Stimulated activated CD8-positive, alpha-beta memory T cell treated with anti-CD3 and anti-CD28 coated beads, Interleukin-4, amount 100 ng/mL, for 1 hour (primary cell): ENCODE measurements at places on chromosomes 5 and 9.

DNA sequence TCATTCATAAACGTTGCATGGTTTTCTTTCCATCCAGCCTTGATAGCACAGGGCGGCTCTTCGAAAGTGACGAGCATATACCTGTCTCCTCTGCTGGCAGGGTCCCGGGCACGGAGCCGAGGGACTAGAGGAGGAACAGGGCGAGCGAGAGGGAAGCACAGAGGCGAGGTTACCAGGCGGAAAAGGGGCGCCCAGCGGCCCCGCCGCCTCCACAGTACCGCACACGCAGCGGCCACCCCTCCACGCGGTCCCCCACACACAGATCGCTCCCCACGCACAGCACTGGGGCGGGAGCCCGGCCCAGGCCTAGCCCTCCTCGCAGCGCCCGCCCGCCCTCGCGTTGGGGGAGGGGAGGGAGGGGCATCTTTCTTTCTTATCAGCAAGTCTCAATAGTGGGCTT, 296.6 kb upstream of the DAB2 start:
- no peak for DNase-seq

DNA sequence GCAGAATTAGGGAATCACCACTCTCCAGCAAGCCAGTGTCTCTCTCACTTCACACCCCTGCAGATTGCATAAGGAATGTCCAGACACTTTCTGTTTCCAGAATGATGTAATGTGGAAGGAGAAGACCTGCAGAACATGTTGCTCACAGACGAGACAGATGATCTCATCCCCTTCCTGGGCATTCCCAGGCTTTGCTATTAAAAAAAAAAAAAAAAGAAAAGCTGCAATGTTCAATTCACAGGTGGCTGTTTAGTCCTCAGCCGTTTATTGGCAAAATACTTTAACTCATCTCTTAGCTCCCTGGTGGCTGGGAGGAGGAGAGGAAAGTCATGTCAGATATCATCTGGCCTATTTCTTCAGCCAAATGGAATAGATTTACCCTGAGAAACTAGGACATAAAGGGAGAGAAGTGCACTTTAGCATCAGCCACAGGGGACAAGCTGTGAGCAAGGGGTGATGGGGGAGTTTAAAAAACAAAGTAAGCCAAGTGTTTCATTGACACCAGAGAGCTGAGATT, 95.9 kb upstream of the TNC start:
- no peak for DNase-seq

DNA sequence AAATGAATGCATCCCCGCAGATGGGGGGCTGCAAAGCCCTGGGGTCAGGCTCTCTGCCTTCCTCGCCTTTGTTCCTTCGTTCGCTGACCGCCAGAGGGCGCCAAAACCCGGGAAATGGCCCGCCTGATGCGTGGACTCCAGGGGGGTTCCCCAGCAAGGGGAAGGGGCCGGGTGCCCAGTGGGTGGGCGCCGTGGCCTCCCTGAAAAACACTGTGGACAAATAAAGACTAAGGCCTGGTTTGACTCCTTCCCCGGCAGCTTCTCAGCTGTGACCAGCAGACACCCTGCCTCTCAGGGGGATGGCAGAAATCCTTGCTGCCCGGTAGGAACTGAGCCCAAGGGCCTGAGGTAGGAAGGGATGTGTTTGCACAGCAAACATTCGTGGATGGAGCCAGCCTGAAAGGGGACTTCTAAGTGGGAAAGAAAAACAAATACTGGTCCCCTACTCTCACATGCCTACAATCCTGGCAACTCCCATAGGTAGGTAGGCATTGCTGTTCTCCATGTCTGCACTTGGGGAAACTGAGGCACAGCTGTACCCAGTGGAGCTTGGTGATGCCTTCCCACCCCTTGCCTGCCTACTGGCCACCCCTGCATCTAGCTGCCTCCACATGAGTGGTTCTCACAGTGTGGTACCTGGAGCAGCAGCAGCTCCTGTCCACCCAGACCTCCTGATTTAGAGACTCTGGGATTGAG, 57.7 kb downstream of the DUSP1 start:
- DNase-seq, result peak; percentile 65

GRCh38 chr5:122297587-122298298, 14.3 kb upstream of the SNCAIP start:
- DNase-seq, result no peak

DNA sequence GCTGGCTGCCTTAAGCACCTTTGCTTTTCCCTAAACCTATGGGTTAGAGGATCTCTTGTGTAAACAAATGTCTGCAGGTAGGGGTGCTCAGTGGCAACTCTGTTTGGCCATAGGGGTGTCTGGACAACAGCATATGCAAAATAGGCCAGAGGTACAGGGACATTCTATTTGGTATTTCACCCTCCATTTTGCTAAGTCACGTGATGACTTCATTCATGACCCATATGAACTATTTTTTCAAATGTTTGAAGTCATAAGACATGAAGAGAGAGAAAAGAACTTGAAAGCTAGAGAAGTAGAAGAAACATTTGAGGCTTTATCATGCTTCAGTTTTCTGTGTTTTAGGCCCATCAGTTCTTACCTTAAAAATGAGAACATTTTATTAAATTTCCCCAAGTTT, 370.2 kb downstream of the GADD45G start:
- no peak for DNase-seq

DNA sequence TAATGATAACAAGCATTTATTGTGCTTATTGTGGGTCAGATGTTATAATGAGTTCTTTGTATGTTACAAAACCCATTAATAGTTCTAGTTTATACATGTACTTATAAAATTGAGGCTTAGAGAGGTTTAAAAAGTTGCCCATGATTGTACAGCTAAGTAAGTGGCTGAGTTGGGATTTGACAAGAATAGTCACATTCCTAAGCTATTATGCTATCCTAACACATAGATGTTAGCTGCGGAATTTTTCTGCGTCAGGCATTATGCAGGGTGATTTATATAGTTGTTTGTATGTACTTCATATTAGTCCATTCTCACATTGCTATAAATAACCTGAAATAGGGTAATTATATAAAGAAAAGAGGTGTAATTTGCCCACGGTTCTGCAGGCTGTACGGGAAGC, 12.5 kb downstream of the COMMD10 start:
- DNase-seq, result no peak

- no peak for DNase-seq
These were observed 11.0 kb downstream of the LPCAT1 start for GRCh38 chr5:1512541-1513291.

GRCh38 chr9:133711428-133712220, 26.5 kb downstream of the SARDH start:
- no peak for DNase-seq

DNA sequence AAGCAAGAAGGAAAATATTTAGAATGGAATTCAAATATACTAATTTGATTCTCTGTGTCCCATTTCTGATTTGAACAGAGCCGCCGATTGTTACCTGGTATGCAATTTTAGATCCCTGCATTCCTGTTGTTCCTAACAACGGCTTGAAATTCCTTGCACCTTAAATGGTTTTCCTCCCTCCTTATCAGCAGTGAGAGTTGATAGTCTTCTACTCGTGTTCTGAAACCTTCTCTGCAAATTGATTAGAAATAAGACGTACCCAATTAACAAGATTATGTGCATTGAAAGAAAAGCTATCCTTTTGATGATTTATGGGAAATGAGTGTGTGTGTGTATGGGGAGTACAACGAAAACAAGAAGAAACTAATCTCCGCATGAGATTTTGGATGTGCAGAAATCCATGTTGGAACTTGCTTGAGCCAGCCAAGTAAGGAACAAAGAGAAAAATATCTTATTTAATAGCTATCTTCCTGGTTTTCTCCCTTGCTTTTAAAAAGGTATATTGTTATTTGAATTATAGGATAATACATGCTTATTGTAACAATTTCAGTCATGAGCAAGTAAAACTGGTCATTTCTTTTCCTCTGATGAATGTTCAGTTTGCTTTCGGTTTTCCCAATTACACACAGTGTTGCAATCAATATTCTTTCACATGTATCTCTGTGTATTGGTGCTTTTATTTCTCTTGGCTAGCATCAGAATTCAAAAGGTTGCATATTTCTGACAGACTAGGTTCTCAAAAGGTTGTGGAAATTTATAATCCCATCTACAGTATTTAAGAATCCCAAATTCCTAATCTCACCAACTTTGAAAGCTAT, 211.1 kb upstream of the ACTBL2 start:
- DNase-seq, result no peak

DNA sequence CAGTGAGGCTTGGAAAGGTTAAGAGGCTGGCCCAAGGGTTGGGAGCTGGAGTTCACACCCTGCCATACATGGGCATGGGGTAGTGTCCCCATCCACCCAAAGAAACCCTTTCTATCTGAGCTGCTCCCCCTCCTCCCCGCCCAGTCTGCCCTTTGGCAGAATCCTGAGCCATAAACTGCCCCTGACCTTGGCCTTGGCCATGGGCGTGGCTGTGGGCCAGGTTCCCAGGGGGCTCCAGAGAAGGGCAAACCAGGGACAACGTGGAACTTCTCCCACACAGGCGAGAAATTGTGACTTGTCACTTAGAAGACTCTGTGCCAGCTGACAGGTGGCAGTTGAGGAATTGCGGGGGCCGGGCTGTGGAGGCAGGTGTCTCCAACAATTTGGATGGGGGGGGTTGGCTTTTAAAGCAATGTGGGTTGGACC, 4.8 kb downstream of the FAM78A start:
- DNase-seq, result no peak

DNA sequence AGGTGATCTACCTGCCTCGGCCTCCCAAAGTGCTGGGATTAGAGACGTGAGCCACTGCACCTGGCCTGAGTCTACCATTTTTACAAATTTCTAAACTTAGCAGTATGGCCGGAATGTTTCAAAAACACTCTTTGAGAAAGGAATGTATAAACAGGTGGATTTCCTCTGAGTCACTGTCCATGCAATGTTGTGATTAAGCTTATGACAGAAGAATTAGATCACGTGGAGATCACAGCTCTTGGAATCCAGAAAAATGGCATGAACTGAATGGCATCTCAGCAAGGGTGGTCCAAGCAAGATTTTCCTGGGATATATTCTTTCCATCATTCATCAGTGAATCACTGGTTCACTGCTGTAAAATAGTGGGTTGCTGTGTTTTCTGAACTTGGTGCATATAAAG, 865.0 kb downstream of the PTPRD start:
- no peak for DNase-seq

- no peak for DNase-seq
These were observed 22.1 kb downstream of the GOLM1 start for GRCh38 chr9:86077276-86077675.

- no peak for DNase-seq
These were observed 569.6 kb upstream of the TUSC1 start for GRCh38 chr9:26247861-26248260.

GRCh38 chr5:131610198-131611063, 24.6 kb downstream of the RAPGEF6 start:
- no peak for DNase-seq

DNA sequence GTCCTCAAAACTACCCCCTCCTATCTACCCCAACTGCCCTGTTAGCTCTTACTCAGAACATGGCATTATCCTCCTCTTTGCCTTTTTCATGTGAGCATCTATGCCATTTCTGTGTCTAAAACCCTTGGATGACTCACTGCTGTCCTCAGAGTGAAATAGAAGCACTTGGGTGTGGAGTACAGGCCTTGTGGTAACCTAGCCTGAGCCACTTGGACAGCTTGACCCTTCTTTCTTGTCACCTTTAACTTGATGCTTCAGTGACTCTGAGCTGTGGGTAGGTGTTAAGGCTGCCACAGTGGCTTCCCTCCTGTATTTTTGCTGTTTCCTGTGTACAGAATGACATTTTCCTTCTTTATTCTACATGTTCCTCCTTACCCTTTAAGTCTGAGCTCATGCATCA, 391.4 kb downstream of the SH3GL2 start:
- DNase-seq, result no peak

GRCh38 chr5:166883016-166883415, 1408.4 kb upstream of the WWC1 start:
- DNase-seq, result no peak

DNA sequence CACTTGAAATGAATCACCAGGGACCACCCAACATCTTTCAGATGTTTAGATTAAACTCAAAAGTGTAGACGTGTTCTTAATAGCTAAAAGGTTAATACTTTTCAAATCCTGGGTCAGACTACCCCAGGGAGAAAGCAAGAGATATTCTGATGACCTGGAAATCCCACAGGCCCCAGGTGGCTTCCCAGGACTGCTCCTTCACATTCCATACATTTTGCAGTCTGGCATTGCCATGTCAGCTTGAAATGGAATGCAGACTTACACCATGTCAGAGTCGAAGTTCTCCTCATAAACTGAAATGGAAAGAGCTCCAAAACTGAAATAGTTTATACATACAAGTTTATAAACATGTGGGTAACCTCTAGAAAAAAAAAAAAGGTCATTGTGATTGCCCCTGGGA, 61.5 kb downstream of the TMEM167A start:
- DNase-seq, result no peak

DNA sequence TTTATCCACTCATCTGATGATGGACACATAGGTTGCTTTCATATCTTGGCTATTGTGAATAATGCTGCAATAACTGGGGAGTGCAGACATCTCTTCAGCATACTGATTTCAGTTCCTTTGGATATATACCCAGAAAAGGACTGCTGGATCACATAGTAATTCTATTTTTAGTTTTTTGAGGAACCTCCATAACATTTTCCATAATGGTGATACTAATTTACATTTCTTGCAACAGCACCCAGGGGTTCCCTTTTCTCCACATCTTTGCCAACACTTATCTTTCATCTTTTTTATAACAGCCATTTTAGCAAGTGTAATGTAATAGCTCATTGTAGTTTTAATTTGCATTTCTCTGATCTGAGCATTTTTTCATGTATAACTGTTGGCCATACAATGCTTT, 34.1 kb upstream of the NR4A3 start:
- DNase-seq, result no peak

GRCh38 chr5:104372796-104373195, 810.2 kb upstream of the NUDT12 start:
- DNase-seq, result no peak
